ENCODE measurements at places on chromosomes 7 and 10.

DNA sequence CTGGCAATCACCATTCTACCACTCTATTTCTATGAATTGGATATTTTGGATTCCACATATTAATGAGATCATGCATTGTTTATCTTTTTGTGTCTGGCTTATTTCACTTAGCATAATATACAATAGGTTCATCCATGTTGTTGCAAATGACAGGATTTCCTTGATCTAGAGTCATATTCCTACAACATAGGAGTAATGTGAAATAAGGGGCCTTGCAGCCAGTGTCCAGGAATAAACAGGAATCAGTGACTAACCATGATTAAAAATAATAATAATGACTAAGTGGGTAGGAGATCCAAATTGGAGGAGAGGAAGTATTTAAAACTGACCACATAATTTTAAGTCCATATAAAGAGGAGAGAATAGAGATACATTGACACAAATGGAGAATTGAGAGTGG is 49.9 kb downstream of the SCIN start:
- DNase-seq, result no peak

GRCh38 chr7:49855281-49855980 is 82.0 kb downstream of the VWC2 start:
- no peak for DNase-seq

- no peak for DNase-seq
These were observed 74.1 kb upstream of the UNC5B start for GRCh38 chr10:71138166-71138830.

- DNase-seq, result no peak
These were observed 218.7 kb downstream of the ABCA13 start for GRCh38 chr7:48389977-48390376.

- no peak for DNase-seq
These were observed 45.1 kb upstream of the INPP5A start for GRCh38 chr10:132492323-132493025.

GRCh38 chr7:137880432-137880831 is 33.7 kb upstream of the DGKI start:
- DNase-seq, result no peak

DNA sequence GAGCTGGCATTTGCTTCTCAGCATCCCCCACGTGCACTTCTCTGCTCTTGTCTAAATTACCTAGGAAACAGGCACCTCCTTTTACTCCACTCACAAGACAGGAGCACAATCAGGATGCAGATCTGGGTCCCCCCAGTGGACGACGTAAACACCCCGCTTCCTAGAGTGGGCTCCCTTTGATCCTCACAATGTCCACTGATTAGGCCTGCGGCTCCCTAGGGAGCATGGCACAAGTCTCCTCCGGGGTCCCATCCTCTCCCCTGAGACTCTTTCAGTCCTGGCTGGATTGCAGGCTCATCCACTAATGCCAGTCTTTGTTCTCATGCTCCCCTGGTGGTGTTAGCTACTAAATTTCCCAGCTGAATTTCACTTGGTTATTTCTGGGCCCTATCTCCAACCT is 98.3 kb downstream of the GLI3 start:
- no peak for DNase-seq
